CD4-positive, alpha-beta T cell treated with Interleukin-1 beta for 1 hour (primary cell): ENCODE measurements at places on chromosomes 11 and 22.

GRCh38 chr11:129148487-129148886 is 43.6 kb downstream of the ARHGAP32 start:
- DNase-seq, result no peak

- DNase-seq, result no peak
Observed at GRCh38 chr11:16148301-16148931, 207.9 kb downstream of the SOX6 start.

DNA sequence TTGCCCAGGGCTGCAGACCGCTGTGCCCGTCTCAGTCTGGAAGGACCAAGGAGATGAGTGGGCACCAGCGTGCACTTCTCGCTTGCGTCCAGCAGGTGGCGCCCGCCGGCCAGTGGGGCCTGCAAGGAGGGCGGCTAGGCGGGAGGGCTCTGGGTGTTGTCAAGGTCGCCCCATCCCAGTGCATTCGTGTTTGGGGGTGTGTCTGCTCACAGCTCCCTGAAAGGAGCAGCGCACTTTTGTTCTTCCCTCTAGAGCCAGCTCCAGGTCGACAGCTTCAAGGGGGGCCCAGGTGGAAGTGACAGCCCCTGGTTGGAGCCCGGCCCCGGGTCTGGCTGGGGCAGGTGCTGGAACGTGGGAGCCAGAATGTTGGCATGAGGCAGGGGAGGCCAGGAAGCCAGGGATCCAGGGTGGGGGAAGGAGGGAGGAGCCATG is 23.4 kb upstream of the MPPED1 start:
- DNase-seq, result peak; percentile 62

DNA sequence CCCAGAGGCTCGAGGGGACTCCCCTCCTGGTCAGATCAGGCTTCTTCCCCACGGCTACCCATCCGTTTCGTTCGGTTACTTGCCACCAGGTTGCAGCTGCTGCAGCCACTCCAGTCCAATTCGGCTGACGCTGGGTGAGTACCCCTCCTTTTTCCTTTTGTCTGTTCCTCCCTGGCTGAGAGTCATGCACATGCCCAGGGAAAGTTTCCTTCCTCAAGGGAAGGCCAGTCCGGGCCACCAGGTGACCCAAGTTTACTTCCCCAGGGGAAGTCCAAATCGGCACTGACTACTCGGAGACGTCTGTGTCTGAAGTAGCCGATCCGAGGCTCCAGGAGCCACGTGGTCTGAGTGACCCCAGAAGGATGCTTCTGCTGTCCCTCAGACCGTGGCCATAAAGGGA is 13.2 kb upstream of the OR56A3 start:
- no peak for DNase-seq
